ENCODE measurements at places on chromosomes 2 and 18.

GRCh38 chr2:241820625-241821384, 11.8 kb downstream of the NEU4 start:
- no peak for DNase-seq

GRCh38 chr18:48858676-48859075, 92.1 kb downstream of the SMAD7 start:
- DNase-seq = no peak

- no peak for DNase-seq
Measured at GRCh38 chr2:30283931-30284565, 52.7 kb downstream of the LBH start.

- no peak for DNase-seq
Measured at GRCh38 chr2:113716291-113716690, 40.2 kb downstream of the SLC35F5 start.

DNA sequence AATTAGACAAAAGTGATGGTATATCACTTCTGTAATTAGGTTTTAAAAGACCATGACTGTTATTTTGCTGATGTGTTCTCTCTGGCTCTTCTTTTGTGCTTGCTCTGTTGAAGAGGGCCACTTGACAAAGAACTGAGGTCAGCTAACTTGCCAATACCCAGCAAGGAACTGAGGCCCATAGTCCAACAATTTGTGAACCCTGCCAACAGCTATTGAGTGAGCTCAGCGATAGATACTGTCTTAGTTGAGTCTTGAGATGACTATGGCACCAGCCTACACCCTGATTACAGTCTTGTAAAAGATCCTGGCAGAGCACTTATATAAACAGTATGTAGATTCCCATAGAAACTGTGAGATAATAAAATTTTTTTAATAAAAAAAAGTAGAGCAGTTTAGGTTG, 103.0 kb downstream of the BMPR2 start:
- no peak for DNase-seq

- no peak for DNase-seq
Measured at GRCh38 chr2:147649286-147649685, 195.5 kb upstream of the ACVR2A start.

DNA sequence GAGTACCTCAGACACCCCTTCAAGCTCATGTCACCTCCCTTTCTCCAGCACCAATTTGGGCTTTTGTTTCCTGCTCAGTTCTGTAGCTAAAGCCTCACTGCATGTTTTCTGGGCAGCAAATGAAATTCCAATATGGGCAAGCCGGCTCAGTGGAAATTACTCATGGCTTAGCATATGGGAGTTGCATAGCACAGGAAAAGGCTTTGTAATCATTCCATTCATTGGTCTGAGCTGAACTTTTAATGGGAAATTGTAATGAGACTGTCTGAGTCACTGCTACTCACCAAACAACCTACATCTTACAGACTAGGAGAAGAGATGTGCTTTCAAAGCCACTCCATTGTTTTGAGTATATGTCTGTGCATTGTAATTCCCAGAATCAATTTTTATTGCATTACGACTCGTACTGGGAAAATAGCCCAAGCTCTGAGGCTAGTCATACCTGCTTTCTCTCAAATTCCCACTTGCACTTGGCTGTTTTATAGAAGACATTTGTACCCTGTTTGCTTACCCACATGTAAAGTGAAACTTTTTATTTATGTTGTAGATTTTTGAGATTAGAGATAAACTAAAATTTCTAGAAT, 139.5 kb upstream of the LRATD1 start:
- DNase-seq = no peak

GRCh38 chr2:19609266-19609665, 250.8 kb upstream of the OSR1 start:
- DNase-seq = no peak

GRCh38 chr2:48414980-48415835, 114.7 kb upstream of the STON1 start:
- DNase-seq = no peak

- no peak for DNase-seq
Measured at GRCh38 chr18:48749768-48750167, 201.0 kb downstream of the SMAD7 start.

GRCh38 chr2:101698014-101698843, 722 bp downstream of the MAP4K4 start:
- DNase-seq = peak; percentile 29

GRCh38 chr2:145909766-145910165, 1389.8 kb upstream of the ZEB2 start:
- DNase-seq = no peak

GRCh38 chr2:222884114-222884771, 23.4 kb downstream of the ACSL3 start:
- no peak for DNase-seq

- DNase-seq = no peak
Measured at GRCh38 chr2:129734343-129735034, 245.0 kb upstream of the RAB6C start.

GRCh38 chr2:240333985-240334384, 101.5 kb upstream of the GPC1 start:
- DNase-seq = no peak

- DNase-seq = no peak
Measured at GRCh38 chr18:41721103-41721790, 233.8 kb upstream of the PIK3C3 start.

GRCh38 chr2:205628422-205628821, 53.9 kb upstream of the NRP2 start:
- no peak for DNase-seq

DNA sequence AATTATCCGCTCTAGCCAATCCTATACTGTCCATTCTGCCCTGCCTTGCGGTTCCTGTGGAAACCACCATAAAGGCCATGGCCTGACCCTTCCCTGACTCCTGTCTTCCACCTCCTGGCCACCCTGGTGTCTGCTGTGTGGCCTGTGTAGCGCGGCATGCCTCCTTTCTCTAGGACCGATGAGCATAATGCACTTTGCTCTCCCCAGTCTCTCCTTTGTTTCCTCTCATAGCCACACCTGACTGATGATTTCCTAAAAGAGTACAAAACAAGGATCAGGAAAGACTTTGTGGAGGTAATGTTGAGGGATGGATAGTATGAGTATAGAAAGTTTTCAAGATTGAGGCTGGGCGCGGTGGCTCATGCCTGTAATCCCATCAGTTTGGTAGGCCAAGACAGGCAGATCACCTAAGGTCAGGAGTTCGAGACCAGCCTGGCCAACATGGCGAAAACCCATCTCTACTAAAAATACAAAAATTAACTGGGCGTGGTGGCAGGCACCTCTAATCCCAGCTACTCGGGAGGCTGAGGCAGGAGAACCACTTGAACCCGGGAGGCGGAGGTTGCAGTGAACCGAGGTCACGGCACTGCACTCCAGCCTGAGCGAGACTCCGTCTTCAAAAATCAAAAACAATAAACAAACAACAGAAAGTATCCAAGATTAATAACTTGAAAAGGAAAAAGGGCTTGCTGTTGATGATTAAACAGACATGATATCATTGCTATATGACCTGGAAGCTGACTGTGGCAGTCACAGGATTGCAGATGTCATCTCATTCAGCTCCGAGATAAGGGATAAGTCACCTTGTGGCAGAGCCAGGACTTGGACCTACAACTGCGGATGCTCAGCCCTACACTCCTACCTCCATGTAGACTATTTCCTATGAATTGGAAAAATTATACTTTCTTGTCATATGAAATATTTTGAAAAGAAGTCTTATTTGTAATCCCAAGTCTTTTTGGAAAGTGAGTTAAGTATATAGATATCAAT, 16.6 kb downstream of the SOWAHC start:
- no peak for DNase-seq

DNA sequence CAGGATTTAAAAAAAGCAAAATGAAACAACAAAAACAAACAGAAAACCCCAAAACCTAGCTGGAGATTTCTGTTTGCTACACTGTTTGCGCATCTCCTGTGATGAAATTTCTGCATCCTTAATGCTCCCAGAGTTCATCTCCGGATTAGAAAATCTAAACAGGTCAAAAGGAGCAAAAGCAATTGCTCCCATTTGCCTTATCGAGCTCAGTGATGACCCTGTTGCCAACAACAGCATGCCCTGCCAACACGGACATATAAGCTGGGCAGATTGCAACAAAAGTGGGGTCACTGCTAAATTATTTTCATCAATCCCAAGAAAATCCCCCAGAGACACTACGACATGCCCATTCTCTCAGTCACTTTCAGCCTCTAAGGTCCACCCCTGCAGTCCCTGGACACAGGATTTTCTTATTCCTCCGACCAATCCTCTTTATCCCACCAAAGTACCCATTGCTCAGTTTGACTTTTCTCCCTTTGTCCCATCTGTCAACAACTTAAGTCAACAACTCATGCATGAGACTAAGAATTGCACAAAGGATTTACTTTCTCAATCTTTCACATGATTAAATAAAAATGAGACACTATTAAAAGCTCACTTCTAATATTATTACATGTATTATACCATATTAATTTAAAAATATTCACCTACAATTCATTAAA, 67.8 kb downstream of the ABCG8 start:
- DNase-seq = no peak

DNA sequence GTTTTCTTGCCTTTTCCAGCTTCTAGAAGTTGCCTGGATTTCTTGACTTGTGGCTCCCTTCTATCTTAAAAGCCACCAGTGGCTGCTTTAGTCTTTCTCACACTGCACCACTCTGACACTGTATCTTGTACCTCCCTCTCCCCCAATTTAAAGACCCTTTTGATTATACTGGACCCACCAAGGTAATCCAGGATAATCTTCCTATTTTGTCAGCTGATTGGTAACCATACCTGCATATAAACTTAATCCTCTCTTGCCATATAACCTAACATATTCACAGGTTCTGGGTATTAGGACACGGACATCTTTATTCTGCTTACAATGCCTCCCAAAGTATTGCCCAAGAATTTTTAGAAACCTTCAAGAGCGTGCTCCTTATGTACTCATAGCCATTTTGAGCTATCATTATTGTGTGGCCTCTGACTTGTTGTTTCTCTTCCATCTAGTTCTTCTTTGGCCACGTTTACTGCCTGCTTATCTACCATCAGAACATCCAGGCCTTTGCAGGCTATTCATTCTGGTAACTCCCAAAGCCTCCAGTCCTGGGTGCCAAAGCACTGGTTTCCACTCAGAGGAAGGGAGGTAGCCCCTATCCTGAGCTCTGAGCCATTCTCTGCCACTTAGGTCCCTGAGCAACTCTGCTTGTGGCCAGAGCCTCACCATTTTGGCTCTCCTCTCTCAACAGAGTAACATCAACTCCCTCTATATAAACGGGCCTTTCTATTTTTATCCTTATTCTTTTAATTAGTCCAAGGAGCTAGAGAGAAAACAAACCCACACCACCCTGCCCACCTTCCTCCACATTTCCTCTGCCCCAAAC, 70.8 kb downstream of the MYO3B start:
- no peak for DNase-seq

DNA sequence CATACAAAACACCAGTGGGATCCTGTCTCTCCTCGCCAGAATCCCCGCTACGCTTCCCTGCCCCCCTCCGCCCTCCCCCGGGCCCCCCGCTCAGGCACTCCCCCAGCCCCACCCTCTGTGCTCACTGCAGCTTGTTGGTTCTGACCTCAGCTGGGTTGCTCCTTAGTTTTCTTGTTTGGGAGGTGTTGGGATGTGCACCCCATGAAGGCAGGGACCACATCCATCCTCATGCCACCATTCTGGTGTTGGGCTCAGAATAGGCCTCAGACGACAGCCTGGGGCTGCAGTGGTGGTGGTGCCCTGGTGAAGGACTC, 4.6 kb downstream of the SNED1 start:
- DNase-seq = no peak

- DNase-seq = no peak
Measured at GRCh38 chr18:46273861-46274260, 169.7 kb downstream of the HAUS1 start.

- peak; percentile 67 for DNase-seq
Measured at GRCh38 chr2:72915907-72916742, 1.2 kb upstream of the EMX1 start.

- no peak for DNase-seq
Measured at GRCh38 chr2:40477361-40477760, 25.5 kb upstream of the SLC8A1 start.

- DNase-seq = no peak
Measured at GRCh38 chr2:216084547-216084946, 2.8 kb downstream of the TMEM169 start.

- no peak for DNase-seq
Measured at GRCh38 chr18:24446453-24446852, 14.0 kb upstream of the HRH4 start.

- DNase-seq = peak; percentile 30
Measured at GRCh38 chr2:230411570-230412370, 4.2 kb upstream of the SP100 start.

DNA sequence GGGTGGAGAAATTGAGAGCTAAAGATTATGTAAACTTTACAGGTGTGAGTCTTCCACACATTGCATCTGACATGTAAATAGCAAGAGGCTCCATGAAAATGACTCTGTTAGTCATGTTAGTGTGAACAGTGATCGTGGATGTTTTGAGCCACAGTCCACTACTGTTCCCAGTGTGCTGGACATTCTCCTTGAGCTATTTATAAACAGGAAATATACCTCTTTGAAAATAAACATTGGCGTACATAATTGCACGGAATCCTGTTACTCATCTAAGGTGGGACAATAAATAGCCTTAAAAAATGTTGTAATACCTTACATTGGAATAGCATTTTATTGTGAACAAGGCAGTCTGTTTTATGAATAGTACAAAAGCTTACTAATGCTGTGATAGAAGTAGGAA, 37.0 kb downstream of the LIMS1 start:
- DNase-seq = no peak

- no peak for DNase-seq
Measured at GRCh38 chr2:15582710-15583357, 8.8 kb upstream of the DDX1 start.

DNA sequence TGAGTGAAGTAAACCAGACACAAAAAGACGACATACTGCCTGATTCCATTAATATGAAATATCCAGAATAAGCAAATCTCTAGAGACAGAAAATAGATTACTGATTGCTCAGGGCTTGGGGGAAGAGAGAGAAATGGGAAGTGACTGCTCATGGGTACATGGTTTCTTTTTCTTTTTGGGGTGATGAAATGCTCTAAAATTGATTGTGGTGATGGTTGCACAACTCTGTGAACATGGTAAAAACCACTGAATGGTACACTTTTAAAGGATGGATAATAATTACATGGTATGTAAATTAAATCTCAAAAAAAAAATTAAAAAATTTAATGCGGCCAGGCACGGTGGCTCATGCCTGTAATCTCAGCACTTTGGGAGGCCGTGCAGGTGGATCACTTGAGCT, 39.3 kb downstream of the RPL31 start:
- DNase-seq = no peak

- no peak for DNase-seq
Measured at GRCh38 chr2:192887337-192887736, 692.6 kb upstream of the TMEFF2 start.

DNA sequence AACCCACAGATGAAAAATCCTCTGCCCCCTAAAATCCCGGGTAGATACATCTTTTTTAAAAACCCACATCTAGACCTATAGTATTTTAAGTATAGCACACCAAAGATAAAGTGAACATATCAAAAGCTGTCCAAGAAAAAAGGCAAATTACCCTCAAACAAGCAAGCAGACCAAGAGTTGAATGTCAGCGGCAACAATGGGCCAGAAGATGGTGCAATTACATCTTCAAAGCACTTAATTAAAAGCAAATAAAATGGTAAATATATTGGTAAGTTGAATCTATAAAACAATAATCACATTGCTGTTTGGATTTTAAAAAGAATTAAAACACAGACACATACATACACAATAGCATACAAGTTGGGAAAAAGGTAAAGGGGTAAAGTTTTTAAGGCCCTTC, 98.5 kb downstream of the MYOM1 start:
- DNase-seq = no peak

GRCh38 chr18:79950515-79951341, 725 bp downstream of the SLC66A2 start:
- peak; percentile 25 for DNase-seq

- no peak for DNase-seq
Measured at GRCh38 chr2:226838722-226839121, 2.9 kb downstream of the RHBDD1 start.

GRCh38 chr2:161131074-161131680, 29.1 kb upstream of the TANK start:
- no peak for DNase-seq
